Bronchial epithelial cell (primary cell): ENCODE measurements at places on chromosomes 11 and 22. TPM values are rescaled to one million over a fixed set of nuclear protein-coding genes. Genes with fewer than 3 reads are reported as not detected.

The OR6A2 gene
- under 0.01 and 0.26 TPM in 2 replicates for total RNA-seq

GRCh38 chr11:27429761-27430393, 42.7 kb downstream of the LGR4 start:
- DNase-seq: peak; percentile 75

DNA sequence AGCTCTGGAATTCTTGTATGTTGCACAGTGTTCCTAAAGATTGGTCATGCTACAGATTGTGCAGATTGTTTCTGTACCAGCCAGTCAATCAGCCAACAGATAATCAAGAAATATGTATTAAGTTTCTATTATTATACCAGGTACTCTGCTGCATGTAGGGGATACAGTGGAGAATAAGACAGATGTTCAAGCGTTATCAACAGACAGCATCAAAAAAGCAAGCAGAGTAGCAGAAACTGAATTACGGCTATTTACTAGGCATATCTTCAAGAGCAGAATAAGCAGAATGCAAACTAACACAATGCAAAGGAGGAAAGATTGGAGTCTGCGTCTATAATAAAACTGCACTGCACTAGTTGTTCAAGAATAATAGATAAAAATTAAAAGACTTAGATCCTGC, 278.6 kb downstream of the ETS1 start:
- no peak for DNase-seq

- no peak for DNase-seq
Observed at GRCh38 chr22:49655168-49655812, 172.4 kb downstream of the BRD1 start.

- DNase-seq: peak; percentile 20
Observed at GRCh38 chr11:8288166-8288772, 24.6 kb upstream of the LMO1 start.

The NOX4 gene
- 0.26 TPM in 1 of 2 replicates, not detected in the other for total RNA-seq

- no peak for DNase-seq
Observed at GRCh38 chr11:8805296-8805695, 105.7 kb upstream of the AKIP1 start.

DNA sequence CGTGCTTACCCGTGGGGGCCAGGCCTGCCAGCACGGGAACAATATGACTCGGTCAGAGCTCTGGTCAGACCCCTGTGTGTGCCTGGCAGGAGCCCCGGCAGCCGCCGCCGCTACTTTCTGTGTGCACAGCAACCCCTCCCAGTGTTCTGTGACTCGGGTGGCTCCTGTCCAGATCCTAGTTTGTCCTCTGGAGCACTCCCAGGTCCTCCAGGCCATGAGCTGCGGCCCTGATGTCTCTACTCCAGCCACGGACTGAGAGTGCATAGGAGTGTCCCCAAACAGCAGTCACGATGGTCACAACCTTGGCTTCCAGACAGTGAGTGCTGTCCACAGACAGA, 3.2 kb downstream of the NDUFS8 start:
- DNase-seq: no peak

The TRIM51 gene
- total RNA-seq: not detected in 2 replicates

GRCh38 chr22:46107089-46107664, 43.1 kb upstream of the PPARA start:
- peak; percentile 30 for DNase-seq
